ENCODE measurements at places on chromosomes 6 and 20. TPM values are rescaled to one million over a fixed set of nuclear protein-coding genes. Genes with fewer than 3 reads are reported as not detected.

Gene NT5E
- total RNA-seq: 1.5 TPM

Gene SRPK1
- 175 TPM for total RNA-seq

Gene PPIL6
- total RNA-seq: 1.5 TPM

Gene TMEM200A
- 22.7 TPM for total RNA-seq

Gene TBCC
- 45.0 TPM for total RNA-seq

Gene HLA-DQB1
- total RNA-seq: 5.7 TPM

Gene CLPSL1
- not detected for total RNA-seq

Gene ZBP1
- total RNA-seq: not detected

Gene SLC2A4RG
- 33.8 TPM for total RNA-seq

Gene MOG
- 0.74 TPM for total RNA-seq

DNA sequence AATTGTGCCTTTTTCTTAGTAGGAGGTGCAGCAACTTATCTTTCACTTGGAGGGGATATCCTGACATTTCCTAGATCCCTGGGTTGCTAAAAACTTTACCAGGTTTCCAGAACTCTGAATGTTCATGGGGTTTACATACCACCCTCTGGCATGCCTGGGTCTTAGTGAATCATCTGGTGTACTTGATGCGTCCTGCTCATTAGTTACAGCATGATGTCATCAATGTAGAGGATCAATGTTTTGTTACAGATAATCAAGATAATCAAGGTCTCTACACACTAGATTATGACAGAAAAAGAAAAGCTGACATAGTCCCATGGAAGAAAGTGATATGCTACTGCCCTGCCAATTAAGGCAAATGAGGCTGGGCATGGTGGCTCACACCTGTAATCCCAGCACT is 27.0 kb downstream of the FITM2 start:
- DNase-seq: no peak
- no peaks in the 10 kb centered on the region for H3K27me3 ChIP-seq
- no peak overlapping the region for H3K27ac ChIP-seq
- no peaks in the 10 kb centered on the region for H3K36me3 ChIP-seq
- H3K4me1 ChIP-seq: no peaks in the 10 kb centered on the region

DNA sequence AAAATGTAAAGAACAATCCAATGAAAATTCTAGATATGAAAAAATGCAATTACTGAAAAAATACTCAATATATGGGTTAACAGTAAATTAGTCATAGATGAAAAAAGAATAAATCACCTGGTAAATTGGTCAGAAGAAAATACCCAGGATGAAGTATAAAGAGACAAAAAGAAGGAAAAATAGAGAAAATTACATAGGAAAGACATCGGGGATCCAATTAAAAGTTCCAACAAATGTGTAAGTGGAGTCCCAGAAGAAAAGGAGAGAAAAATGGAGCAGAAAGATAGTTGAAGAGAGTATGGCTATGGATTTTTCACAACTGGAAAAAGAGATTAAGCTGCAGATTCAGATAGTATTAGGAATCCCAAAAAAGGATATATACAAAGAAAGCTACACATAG is 18.7 kb upstream of the UFL1 start:
- H3K4me1 ChIP-seq: no peaks in the 10 kb centered on the region
- no peaks in the 10 kb centered on the region for H3K36me3 ChIP-seq
- no peak overlapping the region for H3K27ac ChIP-seq
- no peaks in the 10 kb centered on the region for H3K27me3 ChIP-seq
- DNase-seq: no peak
- no peak overlapping the region for H3K4me3 ChIP-seq

- no peak for DNase-seq
- H3K4me3 ChIP-seq: peak overlapping the region; percentile 77
- H3K4me1 ChIP-seq: peaks cover 78% of the 10 kb centered on the region
- H3K36me3 ChIP-seq: no peaks in the 10 kb centered on the region
- peak overlapping the region; percentile 4 for H3K27ac ChIP-seq
Measured at GRCh38 chr20:17572034-17572638, 2.3 kb downstream of the DSTN start.

- H3K36me3 ChIP-seq: 0 out of 2 replicates have a peak, but pooled peaks cover 2% of the 10 kb centered on the region
- H3K4me1 ChIP-seq: peaks cover 39% of the 10 kb centered on the region
- no peak for DNase-seq
- 0 out of 2 replicates have a peak overlapping the region, but pooled peaks have one; percentile 12 for H3K4me3 ChIP-seq
- H3K27me3 ChIP-seq: no peaks in the 10 kb centered on the region
Measured at GRCh38 chr20:46073443-46073842, 16.3 kb downstream of the NCOA5 start.

GRCh38 chr6:26032340-26033084 is 54.7 kb upstream of the HFE start:
- H3K27me3 ChIP-seq: no peaks in the 10 kb centered on the region
- H3K4me1 ChIP-seq: peaks cover 36% of the 10 kb centered on the region
- peak overlapping the region; percentile 69 for H3K4me3 ChIP-seq
- DNase-seq: peak; percentile 50

GRCh38 chr6:166204852-166205650 is 37.4 kb upstream of the TBXT start:
- H3K27me3 ChIP-seq: no peaks in the 10 kb centered on the region
- no peaks in the 10 kb centered on the region for H3K4me1 ChIP-seq
- H3K27ac ChIP-seq: no peak overlapping the region
- H3K36me3 ChIP-seq: no peaks in the 10 kb centered on the region
- DNase-seq: peak; percentile 51

DNA sequence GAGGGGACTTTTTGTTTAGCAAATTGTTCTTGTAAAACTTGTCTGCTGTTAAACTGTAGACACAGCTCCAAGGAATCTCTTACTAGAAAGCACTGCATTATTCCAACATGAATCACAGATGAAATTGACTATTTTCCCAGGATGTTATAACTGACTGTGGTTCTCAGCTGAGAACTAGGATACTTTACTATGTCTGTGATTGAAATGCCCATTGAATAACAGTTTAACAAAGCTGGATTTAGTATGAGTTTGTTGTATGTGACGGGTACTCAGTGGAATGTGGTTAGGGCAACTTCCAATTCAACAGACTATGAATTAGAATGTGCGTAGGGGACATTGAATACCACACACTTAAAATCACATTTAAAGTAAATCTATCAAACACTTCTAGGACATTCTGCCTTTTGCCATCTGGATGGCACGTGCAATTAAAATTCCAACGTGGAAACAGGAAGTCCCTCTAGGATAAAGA is 193.4 kb upstream of the PREP start:
- H3K27me3 ChIP-seq: no peaks in the 10 kb centered on the region
- H3K27ac ChIP-seq: no peak overlapping the region
- peaks cover 26% of the 10 kb centered on the region for H3K4me1 ChIP-seq
- no peak overlapping the region for H3K4me3 ChIP-seq
- DNase-seq: no peak

DNA sequence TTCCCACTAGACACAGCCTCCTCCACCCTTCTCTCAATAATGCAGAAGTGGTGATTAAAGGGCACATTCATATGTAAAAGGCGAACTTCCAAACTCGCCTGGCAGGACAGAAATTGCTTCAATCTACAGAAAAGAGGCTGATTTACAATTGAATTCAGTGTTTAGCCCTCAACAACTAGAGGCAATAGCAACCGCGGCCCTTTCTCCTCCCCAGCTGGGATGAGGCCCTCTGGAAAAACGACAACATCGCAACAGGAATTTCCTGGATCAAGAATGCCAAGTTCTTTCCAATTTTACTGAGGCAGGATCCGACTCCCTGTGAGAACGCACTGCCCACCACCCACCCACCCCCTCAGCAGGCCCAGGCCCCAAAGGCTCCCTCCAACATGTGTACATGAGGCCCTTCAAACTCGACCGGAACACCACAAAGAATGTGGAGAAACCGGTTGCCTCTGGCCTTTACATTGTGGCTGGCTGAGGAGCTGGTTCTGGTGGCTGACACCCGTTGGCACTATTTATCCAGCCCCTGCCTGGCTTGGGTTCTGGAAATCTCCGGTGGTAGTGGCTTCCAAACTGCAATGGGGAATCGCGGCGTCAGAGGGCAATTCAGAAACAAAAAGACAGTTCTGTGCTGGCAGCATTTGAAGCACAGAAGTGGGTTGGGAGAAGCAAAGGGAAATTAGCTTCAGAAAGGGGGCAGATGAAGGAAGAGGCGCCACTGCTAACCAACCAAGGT is 36.8 kb downstream of the ZMYND8 start:
- H3K4me1 ChIP-seq: peaks cover 74% of the 10 kb centered on the region
- H3K4me3 ChIP-seq: peak overlapping the region; percentile 49
- DNase-seq: peak; percentile 98
- H3K27me3 ChIP-seq: no peaks in the 10 kb centered on the region

DNA sequence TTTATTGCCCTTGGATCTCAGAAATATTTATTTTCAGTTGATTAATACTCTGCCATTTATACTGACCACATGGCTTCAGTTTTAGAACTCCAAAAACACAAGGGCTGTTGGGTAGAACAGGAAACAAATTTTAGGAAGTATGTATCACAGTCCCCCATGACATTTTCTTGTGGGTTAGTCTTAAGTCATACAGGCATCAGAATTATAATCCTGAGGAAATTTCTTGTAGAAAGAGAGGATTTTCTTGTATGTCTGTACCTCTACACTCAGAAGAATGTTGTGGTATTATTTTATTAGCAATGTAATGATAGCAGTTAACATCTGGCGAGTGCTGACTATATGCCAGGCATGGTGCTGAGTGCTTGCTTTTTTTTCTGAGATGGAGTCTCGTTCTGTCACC is 302.9 kb downstream of the CLIC5 start:
- H3K27me3 ChIP-seq: no peaks in the 10 kb centered on the region
- no peak overlapping the region for H3K27ac ChIP-seq
- H3K4me3 ChIP-seq: no peak overlapping the region
- no peaks in the 10 kb centered on the region for H3K4me1 ChIP-seq
- no peaks in the 10 kb centered on the region for H3K36me3 ChIP-seq
- DNase-seq: no peak

- H3K27ac ChIP-seq: peak overlapping the region; percentile 63
- peaks cover 15% of the 10 kb centered on the region for H3K4me1 ChIP-seq
Measured at GRCh38 chr6:163098827-163099479, 315.6 kb upstream of the QKI start.

DNA sequence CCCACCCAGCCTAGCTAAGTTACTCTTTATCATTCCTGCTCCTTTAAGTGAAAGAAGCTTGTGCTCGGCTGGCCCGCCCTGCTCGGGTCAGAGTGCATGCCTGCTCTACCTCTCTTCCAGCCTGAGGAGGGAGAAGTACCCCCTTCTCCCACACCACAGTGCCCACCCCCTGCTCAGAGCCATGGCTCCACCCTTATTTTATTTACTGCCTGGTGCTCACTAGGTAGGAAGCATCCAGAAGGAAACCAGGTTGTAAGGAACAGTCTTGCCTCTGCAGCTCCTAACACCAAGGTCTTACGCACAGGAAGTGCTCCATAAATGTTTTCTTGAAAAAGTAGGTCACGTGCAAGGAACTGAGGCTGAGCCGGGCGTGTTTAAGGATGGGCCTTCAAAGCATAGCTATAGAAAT is 105.7 kb upstream of the SNX9 start:
- H3K27ac ChIP-seq: no peak overlapping the region
- no peak for DNase-seq
- peaks cover 12% of the 10 kb centered on the region for H3K4me1 ChIP-seq
- no peaks in the 10 kb centered on the region for H3K27me3 ChIP-seq

GRCh38 chr20:31915491-31916280 is 36.2 kb downstream of the PDRG1 start:
- H3K4me3 ChIP-seq: no peak overlapping the region
- no peak overlapping the region for H3K27ac ChIP-seq
- DNase-seq: no peak
- no peaks in the 10 kb centered on the region for H3K27me3 ChIP-seq
- no peaks in the 10 kb centered on the region for H3K36me3 ChIP-seq

All from GM23338 (cell line).